ENCODE measurements at places on chromosomes 16 and 17. TPM values are rescaled to one million over a fixed set of nuclear protein-coding genes. Genes with fewer than 3 reads are reported as not detected.
A peak's percentile ranks its signal among the peaks of the same experiment; 100 is the strongest.

Gene PNMT
- 2.3 TPM for total RNA-seq

Gene RAB11FIP4
- total RNA-seq = 62.8 TPM

Gene P2RX1
- total RNA-seq = 0.67 TPM

Gene MAFG
- total RNA-seq = 20.6 TPM

Gene SLC6A4
- total RNA-seq = 0.25 TPM

Gene IL21R
- total RNA-seq = 0.17 TPM

Gene CCR7
- not detected for total RNA-seq

Gene SLC16A11
- total RNA-seq = 5.1 TPM

Gene DNAH2
- not detected for total RNA-seq

Gene PPY
- not detected for total RNA-seq

- no peak for DNase-seq
These were observed 45.6 kb downstream of the CYB5B start for GRCh38 chr16:69469807-69470561.

DNA sequence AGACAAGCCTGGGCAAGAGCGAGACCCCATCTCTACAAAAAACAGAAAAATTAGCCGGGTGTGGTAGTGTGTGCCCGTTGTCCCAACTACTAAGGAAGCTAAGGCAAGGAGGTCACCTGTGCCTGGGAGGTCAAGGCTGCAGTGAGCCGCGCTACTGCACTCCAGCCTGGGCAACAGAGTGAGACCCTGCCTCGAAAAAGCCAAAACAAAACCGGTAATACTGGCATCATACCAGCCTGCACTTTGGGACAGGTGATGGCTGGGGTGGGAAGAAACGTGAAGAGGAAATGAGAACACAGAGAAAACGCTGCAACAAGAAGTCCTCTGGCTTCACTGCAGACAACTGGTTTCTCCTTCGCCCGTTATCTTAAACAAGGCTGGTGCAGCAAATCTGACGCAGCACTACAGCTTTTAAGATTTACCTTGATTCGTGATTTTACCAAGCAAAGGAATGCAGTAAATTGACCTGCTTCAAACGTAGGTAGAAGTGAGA lies 725 bp upstream of the CASC3 start:
- DNase-seq = no peak

- no peak for DNase-seq
These were observed 12.7 kb downstream of the BPTF start for GRCh38 chr17:67837965-67838364.

- no peak for DNase-seq
These were observed 631 bp downstream of the TBL3 start for GRCh38 chr16:1972490-1972877.

GRCh38 chr16:77991701-77992100 lies 30.6 kb upstream of the CLEC3A start:
- DNase-seq = no peak

DNA sequence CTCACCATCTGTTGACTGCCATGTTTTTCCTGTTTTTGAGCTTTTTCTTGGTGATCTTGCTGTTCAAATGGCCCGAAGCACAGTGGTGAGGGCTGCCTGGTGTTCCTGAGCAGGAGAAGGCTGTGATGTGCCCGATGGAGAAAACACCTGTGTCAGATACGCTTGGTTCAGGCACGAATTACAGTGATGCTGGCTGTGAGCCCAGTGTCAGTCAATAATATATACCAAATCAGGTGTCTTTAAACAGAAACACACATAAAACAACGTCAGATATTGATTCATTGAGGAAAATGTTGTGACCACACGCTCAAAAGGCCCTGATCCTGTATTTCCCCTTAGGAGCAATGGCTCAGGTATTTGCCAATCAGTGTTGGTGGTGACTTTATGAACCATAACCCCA lies 111.7 kb downstream of the SDR42E1 start:
- no peak for DNase-seq

DNA sequence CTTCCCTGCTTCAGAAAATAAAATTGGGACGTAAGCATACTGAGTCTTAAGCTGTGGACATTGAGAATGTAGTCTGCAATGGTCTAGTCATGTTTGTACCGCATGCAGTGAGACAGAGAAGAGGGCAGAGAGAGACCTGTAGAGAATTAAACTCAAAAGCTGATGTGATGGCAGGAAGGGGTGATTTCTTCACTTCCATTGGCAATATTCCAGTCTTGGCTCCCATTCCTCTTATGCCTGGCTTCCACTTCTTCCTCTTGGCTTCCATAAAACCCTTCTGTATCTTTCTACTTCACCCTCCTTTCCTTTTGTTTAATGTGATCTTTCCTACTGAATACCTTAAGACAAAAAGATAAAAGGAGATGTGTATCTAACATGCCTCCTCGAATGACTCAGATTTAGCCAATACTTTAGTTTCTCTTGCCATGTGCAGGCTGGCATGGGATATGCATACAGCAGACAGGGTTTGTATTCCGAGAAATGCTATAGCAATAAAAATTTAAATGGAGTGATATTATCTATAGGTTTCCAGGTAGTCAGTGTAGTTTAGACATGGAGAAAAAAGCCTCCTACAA lies 423.1 kb upstream of the DYNLRB2 start:
- no peak for DNase-seq

DNA sequence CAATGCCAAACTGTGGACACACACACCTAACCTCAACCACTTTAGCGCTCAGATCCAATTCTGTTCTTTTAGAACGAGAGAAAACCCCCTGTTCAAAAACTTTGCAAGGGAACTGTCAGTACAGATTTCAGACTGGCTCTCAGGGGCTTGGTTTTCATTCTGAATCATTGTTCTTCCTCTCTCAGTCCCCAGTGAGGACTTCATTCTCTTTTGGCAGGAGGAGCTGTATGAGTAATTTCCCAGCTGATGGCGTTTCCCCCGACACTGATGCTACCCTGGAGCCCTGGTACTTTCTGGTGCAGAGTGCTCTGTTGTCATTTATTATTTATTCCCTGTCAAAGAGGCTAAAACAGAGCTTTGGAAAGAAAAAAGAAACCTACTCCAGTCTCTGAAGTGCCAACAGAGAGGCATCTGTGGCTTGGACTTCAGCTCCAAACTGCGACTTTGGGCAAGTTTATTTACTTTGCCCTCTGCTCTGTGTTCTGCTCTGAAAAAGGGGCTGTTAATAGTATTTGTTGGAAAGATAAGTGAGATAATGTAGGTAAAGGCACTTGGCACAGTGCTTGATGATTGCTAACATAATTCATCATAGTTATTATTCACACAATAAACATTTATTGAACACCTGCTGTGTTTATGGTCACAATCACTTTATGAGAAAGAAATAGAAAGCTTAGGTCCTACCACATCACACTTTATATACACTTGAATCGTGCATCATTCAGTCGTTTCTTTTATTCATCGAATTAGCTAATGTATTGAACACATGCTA lies 28.3 kb downstream of the ETV4 start:
- DNase-seq = peak; percentile 29

DNA sequence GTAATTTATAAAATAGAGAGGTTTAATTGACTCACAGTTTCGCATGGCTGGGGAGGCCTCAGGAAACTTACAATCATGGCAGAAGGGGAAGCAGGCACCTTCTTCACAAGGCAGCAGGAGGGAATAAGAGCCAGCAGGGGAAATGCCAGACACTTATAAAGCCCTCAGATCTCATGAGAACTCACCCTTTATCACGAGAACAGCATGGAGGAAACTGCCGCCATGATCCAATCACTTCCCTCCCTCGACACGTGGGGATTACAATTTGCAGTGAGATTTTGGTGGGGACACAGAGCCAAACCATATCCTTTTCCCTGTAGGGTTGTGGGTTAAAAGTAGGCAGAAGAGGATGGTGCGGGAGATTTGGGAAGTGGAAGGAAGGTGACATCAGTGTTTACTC lies 101.4 kb downstream of the BMERB1 start:
- no peak for DNase-seq

- no peak for DNase-seq
These were observed 33.9 kb downstream of the ANKRD11 start for GRCh38 chr16:89456419-89456959.

- no peak for DNase-seq
These were observed 37.1 kb upstream of the TEKT1 start for GRCh38 chr17:6868582-6868981.

DNA sequence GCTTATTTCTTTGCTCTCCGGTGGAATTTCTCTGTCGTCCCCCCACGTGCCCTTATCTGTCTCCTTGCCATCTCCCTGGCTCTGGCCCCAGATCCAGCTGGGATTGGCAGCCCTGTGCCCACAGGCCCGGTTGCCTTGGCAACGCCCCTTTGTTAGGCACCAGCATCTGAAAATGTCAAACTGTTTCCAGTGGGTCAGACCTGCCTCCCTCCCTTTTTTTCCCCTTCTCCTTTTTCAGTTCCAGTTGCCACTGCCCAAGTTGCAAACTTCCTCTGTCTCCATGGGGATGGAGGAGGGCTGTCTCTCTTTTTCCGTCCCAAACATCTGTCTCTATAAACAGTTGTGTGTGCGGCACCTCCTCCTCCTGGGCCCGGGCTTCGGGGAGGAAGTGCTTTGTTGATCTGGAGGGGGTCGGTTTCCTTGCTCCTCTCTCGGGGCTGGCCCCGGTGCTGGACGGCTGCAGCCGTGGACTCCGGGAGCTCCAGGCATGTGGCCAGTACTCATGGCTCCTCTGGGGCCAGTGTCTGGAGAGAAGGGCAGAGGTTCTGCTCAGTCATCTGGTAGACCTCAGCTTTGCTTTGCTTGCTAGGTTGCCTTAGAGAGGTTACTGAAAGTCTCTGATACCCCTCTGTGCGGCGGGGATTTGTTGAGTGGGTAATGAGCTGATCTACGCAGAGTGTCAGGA lies 35.3 kb downstream of the SOCS3 start:
- peak; percentile 95 for DNase-seq

DNA sequence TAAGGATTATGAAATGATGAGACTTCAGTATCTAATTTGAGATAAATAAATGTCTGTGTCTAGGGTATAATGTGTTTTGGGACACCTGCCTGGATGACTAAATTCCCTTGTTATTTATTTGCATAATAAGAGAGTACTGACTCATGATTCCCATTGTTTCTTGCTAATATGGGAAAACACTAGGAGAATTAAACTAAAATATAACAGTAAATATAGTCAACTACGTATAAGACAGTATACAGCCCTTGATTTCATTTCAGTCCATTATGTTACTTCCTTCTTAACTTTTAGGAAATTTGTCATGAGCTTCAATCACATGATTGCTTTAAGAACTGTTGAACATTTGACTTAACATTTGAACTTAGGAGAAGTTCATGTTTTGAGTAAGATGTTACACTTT lies 62.4 kb downstream of the VMP1 start:
- DNase-seq = no peak

GRCh38 chr17:36705874-36706731 lies 104.7 kb downstream of the MRM1 start:
- no peak for DNase-seq

DNA sequence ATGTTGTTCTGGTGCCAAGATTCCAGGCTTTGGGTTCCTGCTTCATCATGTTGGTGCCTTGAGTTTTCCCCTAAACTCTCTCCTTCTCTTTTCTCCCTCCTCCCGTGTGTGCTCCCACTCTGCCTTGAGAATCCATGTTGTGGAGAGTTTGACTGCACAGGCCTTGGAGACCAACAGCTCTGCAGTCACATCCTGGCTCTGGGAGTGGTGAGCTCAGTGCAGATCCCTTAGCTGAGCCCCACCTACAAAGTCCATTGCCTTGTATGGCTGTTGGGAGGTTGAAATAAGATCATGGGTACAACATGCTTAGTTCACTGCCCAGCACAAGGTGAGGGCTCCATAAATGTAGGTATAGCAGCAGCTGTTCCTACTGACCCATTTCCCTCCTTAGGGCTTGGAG lies 85.9 kb downstream of the IRX3 start:
- peak; percentile 26 for DNase-seq

DNA sequence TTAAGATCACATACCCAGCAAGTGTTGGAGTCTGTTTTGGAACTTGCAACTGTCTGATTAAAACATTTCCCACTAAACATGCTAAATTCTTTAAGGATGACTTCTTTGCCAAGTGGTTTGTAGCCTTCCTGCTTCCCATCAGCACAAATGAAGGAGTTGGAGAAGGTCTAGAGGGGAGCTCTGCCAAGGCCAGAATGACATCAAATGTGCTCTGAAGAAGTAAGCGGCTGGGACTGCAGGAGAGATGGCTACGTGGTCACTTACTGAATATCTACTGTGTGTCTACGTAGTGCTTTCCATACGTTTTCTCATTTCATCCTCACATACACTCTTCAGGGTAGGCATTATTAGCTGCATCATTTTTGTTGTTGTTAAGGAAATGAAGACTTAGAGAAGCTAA lies 135.7 kb upstream of the NLRP1 start:
- no peak for DNase-seq

DNA sequence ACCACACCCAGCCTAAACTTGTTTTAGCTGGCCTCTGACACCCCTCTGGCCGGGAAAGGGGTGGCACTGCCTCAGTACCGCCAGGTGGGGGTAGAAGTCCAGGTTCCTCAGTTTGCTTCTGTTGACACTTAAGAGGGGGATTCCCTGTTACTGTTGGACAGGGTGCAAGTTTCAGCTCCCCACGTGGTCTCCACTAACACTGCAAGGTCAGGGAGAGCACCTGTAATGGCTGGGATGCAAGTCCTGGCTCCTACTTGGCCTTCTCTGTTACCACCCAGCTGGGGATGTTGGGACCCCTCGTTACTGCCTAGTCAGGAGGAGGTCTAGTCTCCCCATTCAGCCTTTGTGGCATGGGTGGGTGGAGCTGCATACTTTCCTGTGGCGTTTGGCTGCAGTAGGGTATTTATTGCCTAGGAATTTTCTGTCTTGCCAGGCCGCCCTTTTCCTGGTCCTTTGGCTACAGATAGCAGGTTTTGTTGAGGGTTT lies 10.6 kb upstream of the MFAP4 start:
- no peak for DNase-seq

- DNase-seq = no peak
These were observed 46.8 kb downstream of the MRPS23 start for GRCh38 chr17:57803021-57803420.

DNA sequence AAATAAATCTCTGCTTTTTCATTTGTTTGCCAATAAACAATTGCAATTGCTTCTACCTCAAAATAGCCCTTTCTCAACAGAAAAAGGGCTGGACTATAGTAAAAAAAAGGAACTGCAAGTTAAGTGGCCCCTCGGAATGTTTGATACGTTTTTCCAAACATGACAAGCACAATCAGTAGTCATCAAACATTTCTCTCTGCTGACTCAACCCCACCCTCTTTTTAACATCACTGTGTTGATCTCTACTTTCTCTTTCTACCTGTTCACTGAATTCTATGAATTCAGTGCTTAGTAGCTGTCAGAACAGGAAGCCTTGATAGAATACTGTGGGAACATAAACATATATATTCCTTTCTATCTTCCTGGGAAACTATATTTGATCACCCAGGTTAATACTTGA lies 116.5 kb upstream of the AXIN2 start:
- DNase-seq = no peak

- DNase-seq = no peak
These were observed 136.0 kb downstream of the ANKFN1 start for GRCh38 chr17:56289321-56289720.
